Cerebellum (tissue), 4 donors: ENCODE measurements at places on chromosomes 7 and 10. TPM values are rescaled to one million over a fixed set of nuclear protein-coding genes. Genes with fewer than 3 reads are reported as not detected.

GRCh38 chr10:123995461-123996131 is 97.8 kb downstream of the CHST15 start:
- DNase-seq = peak; percentile 44

GRCh38 chr7:157409149-157409752 is 72.4 kb downstream of the DNAJB6 start:
- DNase-seq = no peak

- no peak for DNase-seq
These were observed 242.6 kb upstream of the PITRM1 start for GRCh38 chr10:3415038-3415736.

DNA sequence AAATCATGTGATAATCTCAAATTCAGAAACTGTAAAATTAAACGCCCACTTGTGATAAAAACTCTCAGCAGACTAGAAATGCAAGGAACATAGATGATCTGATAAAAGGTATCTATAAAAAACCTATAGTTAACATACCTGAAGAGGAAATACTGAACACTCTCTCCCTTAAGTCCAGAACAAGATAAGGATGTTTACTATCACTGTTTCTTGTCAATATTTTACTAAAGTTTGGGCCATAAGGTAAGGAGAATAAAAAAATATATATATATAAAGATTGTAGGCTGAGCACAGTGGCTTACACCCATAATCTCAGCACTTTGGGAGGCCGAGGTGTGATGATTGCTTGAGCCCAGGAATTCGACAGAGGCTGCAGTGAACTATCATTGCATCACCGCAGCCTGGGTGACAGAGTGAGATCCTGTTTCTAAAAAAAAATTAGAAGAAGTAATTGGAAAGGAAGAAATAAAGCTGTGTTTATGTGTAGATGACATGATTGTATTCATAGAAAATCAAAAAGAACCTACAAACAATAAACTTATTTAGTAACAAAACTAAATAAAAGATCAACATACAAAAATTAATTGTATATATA is 28.4 kb downstream of the MPLKIP start:
- DNase-seq = no peak

- no peak for DNase-seq
These were observed 191.9 kb upstream of the LYZL2 start for GRCh38 chr10:30821261-30821993.

GRCh38 chr7:108415084-108415483 is 41.2 kb downstream of the NRCAM start:
- DNase-seq = no peak

GRCh38 chr10:110368556-110368955 is 63.8 kb upstream of the SMNDC1 start:
- no peak for DNase-seq

GRCh38 chr10:3132036-3133025 is 40.3 kb downstream of the PITRM1 start:
- no peak for DNase-seq

GRCh38 chr10:56599201-56599600 is 238.1 kb upstream of the ZWINT start:
- DNase-seq = no peak

- no peak for DNase-seq
These were observed 36.6 kb upstream of the SAMD8 start for GRCh38 chr10:75074711-75075445.

GRCh38 chr7:80790877-80791276 is 128.0 kb downstream of the SEMA3C start:
- DNase-seq = no peak

DNA sequence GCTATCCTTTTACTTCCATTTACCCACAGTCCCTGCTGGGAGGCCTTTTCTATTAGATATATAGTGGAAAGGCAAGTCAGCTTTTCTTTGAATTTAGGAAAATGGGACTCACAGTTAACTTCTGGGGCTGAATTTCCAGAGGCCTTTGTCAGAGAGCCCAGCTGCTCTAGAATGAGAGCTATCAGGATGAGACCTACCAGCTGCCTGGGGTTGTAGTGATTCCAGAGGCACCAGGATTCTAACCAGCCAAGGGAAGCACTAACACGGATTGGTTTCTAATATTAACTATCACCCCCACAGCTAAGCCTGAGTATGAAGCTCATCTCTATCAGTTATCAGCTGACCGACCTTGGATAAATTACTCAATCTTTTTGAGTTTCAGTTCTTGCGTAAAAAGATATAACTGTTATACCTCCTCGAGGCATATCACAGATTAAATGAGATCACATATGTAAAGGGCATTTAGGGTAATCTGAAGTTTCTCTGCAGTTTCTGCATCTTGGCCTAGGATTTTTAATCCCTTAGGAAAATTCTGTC is 56.6 kb upstream of the CALD1 start:
- DNase-seq = no peak

GRCh38 chr7:155580367-155580766 is 34.0 kb upstream of the CNPY1 start:
- DNase-seq = no peak

DNA sequence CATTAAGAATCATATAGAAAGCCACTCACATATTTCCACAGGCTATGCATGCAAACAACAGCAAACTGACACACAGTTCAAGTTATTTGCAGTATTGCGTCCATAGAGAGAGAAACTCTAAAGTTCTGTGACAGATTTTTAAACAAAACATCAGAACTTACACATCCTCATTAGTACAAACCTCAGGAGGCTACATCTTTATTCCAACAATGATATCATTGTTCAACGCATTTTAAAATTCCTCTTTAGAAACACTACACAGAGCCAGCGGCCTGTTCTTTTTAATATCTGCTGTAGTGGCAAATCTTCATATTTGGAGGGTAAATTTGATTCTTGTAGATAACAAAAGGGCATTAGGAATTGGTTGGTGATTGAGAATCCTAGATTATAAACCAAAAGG is 55.9 kb upstream of the NFE2L3 start:
- DNase-seq = no peak

- DNase-seq = no peak
These were observed 15.9 kb upstream of the SLC25A16 start for GRCh38 chr10:68543004-68543918.

The COL13A1 gene
- 8.3 TPM for total RNA-seq

The NCF1 gene
- total RNA-seq = 0.18 TPM

The KCNIP2 gene
- 8.3 TPM for total RNA-seq

The KIN gene
- total RNA-seq = 11.1 TPM

The MRM2 gene
- 9.4 TPM for total RNA-seq
